ENCODE measurements at places on chromosomes 3 and 15. TPM values are rescaled to one million over a fixed set of nuclear protein-coding genes. Genes with fewer than 3 reads are reported as not detected.

ABI3BP gene
- 175 TPM for total RNA-seq

MORC1 gene
- total RNA-seq: not detected

HERC2 gene
- 94.1 TPM for total RNA-seq

PEAK1 gene
- total RNA-seq: 125 TPM
